ENCODE measurements at places on chromosomes 1 and 21. TPM values are rescaled to one million over a fixed set of nuclear protein-coding genes. Genes with fewer than 3 reads are reported as not detected.

The PMF1 gene
- polyA plus RNA-seq, result 100 TPM

The INKA2 gene
- polyA plus RNA-seq, result 0.83 TPM

The F13B gene
- polyA plus RNA-seq, result not detected

The FAM43B gene
- polyA plus RNA-seq, result not detected

The GRIK3 gene
- polyA plus RNA-seq, result not detected

The KRTAP11-1 gene
- polyA plus RNA-seq, result not detected

The CLK2 gene
- polyA plus RNA-seq, result 6.2 TPM

The TTF2 gene
- 2.8 TPM for polyA plus RNA-seq

The TRIM46 gene
- polyA plus RNA-seq, result 0.43 TPM

The FAM151A gene
- polyA plus RNA-seq, result not detected

The TRIM17 gene
- polyA plus RNA-seq, result not detected

The LRRC47 gene
- polyA plus RNA-seq, result 27.7 TPM

The WDR64 gene
- not detected for polyA plus RNA-seq

The FAM72B gene
- polyA plus RNA-seq, result not detected

The SV2A gene
- polyA plus RNA-seq, result not detected

The ESRRG gene
- polyA plus RNA-seq, result not detected

The CFH gene
- polyA plus RNA-seq, result 0.74 TPM

The APCS gene
- polyA plus RNA-seq, result not detected

The EDN2 gene
- not detected for polyA plus RNA-seq

The PUM1 gene
- polyA plus RNA-seq, result 103 TPM

The LGR6 gene
- polyA plus RNA-seq, result 21.1 TPM

The HSPB7 gene
- polyA plus RNA-seq, result not detected

The MPZ gene
- polyA plus RNA-seq, result not detected

The RIMS3 gene
- 1.3 TPM for polyA plus RNA-seq

The UBXN10 gene
- polyA plus RNA-seq, result 1.6 TPM

The SPATA1 gene
- not detected for polyA plus RNA-seq

The CSMD2 gene
- polyA plus RNA-seq, result not detected

The RNU1-3 gene
- polyA plus RNA-seq, result not detected

The REG4 gene
- not detected for polyA plus RNA-seq

The PTAFR gene
- polyA plus RNA-seq, result 9.4 TPM

The ADCY10 gene
- not detected for polyA plus RNA-seq

The LDLRAD1 gene
- not detected for polyA plus RNA-seq

The UMODL1 gene
- polyA plus RNA-seq, result not detected

The OPTC gene
- not detected for polyA plus RNA-seq

The TFB2M gene
- 15.6 TPM for polyA plus RNA-seq

The NPHS2 gene
- not detected for polyA plus RNA-seq

The ZNF436 gene
- not detected for polyA plus RNA-seq

The WLS gene
- polyA plus RNA-seq, result not detected

The CYP4Z1 gene
- not detected for polyA plus RNA-seq

The KCNC4 gene
- 0.48 TPM for polyA plus RNA-seq

The SLX9 gene
- 11.3 TPM for polyA plus RNA-seq

The ARHGAP30 gene
- 265 TPM for polyA plus RNA-seq

The LCE2B gene
- not detected for polyA plus RNA-seq

The CRP gene
- polyA plus RNA-seq, result not detected

The RIPPLY3 gene
- not detected for polyA plus RNA-seq

The IPP gene
- 20.4 TPM for polyA plus RNA-seq

The CFAP57 gene
- not detected for polyA plus RNA-seq

The AIRE gene
- polyA plus RNA-seq, result not detected

Data from immature natural killer cell (primary cell).